Chondrocyte (in vitro differentiated cells): ENCODE measurements at places on chromosomes 3 and 15. TPM values are rescaled to one million over a fixed set of nuclear protein-coding genes. Genes with fewer than 3 reads are reported as not detected.

DNA sequence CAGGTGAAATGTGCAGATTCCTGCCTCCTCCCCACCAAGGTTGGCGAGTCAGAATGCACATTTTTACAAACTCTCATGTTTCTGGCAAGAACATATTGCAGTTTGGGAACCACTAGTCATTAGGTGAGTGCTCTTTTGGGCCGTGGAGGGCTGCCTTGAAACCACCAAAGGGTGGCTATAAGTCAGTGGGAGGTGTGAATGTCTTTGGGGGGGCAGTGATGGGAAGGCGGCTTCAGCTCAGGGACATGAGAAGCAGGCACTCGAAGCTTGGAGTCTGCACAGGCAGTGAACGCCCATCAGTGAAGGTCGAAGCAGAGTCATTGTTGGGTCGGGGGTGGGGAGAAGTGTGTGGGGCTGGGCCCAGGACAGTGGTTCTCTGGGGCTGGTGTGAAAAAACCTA lies 1.1 kb downstream of the NOX5 start:
- no peak for DNase-seq
- H3K4me1 ChIP-seq, result no peaks in the 10 kb centered on the region
- no peak overlapping the region for H3K27ac ChIP-seq
- H3K4me3 ChIP-seq, result no peak overlapping the region

GRCh38 chr3:194320744-194321243 lies 30.3 kb downstream of the CPN2 start:
- no peak overlapping the region for H3K27ac ChIP-seq
- peaks cover 14% of the 10 kb centered on the region for H3K4me1 ChIP-seq
- no peak overlapping the region for H3K4me3 ChIP-seq
- H3K27me3 ChIP-seq, result peaks cover 19% of the 10 kb centered on the region
- DNase-seq, result peak; percentile 72
- H3K36me3 ChIP-seq, result peaks cover 5% of the 10 kb centered on the region

DNA sequence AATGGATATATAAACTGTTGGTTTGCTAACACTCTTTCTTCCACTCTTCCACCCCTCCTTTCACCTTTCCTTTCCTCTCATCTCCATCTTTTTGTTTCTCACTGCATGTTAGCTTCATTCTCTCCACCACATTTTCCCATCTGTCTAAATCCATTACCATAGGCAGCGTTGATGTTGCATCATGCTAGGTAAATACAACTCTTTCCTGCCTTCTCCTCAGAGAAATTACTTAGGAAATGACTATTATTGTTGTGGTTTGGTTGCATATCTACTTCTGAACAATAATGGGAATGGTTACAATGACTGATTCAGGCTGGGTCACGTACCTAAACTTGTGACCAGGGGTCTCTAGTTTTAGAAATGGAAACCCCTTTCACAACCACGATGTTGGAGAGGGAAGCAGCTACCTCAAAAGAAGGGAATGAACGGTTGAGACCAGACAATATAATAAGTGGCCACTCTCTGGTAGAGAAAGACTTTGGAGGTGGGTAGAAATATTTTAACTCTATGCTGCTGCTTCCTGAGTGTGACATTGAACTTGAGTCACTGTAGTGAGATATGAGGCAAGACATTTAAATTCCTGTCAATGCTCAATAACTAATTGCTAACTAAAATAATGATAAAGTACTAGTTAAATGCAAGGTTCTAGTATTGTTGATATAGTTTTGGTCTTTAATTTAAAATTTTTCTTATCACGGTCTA lies 314.1 kb upstream of the TGFBR2 start:
- H3K4me1 ChIP-seq, result peaks cover 41% of the 10 kb centered on the region
- no peaks in the 10 kb centered on the region for H3K36me3 ChIP-seq
- H3K27me3 ChIP-seq, result no peaks in the 10 kb centered on the region
- peak overlapping the region; percentile 89 for H3K27ac ChIP-seq

- peaks cover 98% of the 10 kb centered on the region for H3K4me1 ChIP-seq
- peaks cover 56% of the 10 kb centered on the region for H3K36me3 ChIP-seq
- H3K27ac ChIP-seq, result peak overlapping the region; percentile 91
- H3K27me3 ChIP-seq, result no peaks in the 10 kb centered on the region
- DNase-seq, result no peak
These were observed 15.9 kb downstream of the LMCD1 start for GRCh38 chr3:8517487-8517886.

DNA sequence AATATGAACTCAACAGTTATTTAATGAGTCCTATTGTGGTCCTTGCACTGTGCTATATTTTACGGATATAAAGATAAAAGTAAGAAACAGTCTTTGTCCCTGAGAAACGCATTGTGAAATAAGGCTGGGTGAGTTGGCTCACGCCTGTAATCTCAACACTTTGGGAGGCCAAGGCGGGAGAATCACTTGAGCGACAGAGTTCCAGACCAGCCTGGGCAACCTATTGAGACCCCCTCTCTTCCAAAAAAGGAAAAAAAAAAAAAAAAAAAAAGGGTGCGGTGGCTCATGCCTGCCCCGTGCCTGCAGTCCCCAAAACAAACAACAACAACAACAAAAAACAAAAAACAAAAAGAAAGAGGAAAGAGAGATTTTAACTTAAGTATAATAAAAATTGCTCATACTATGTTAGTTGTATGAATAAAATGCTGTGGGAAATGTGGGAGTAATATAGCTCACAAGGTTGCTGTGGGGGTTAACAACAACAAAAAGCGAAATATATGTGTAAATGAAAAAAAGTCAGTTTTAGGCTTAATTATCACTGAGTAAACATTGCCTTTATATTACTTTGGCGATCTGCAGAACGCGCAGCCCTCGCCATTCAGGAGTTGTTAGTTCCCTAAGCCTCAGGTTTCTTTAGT lies 461 bp upstream of the FNDC3B start:
- peaks cover 5% of the 10 kb centered on the region for H3K36me3 ChIP-seq
- H3K4me1 ChIP-seq, result peaks cover 34% of the 10 kb centered on the region
- no peaks in the 10 kb centered on the region for H3K27me3 ChIP-seq
- DNase-seq, result no peak
- H3K27ac ChIP-seq, result peak overlapping the region; percentile 98

DNA sequence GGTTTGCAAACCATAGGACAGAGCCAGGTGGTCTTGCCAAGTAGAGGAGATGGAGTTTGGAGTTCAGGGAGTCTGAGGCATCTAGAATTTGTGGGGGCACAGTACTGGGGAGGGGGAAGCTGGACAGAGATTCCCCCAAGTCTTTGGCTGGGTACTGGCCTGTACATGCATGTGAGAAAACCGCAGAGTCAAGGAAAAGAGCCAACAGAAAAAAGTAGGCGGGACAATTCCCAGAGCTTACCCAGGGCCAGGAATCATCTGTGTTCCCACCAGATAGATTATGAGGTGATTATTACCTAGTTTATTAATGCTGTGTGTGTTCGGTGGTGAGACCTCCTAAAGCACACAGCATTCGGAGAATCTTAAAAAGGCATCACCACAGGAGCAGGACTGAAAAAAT lies 11.3 kb downstream of the LYSMD4 start:
- H3K4me3 ChIP-seq, result no peak overlapping the region
- no peak for DNase-seq

GRCh38 chr3:54215521-54215920 lies 93.2 kb downstream of the CACNA2D3 start:
- no peaks in the 10 kb centered on the region for H3K27me3 ChIP-seq
- H3K27ac ChIP-seq, result no peak overlapping the region
- no peak overlapping the region for H3K4me3 ChIP-seq
- no peaks in the 10 kb centered on the region for H3K36me3 ChIP-seq
- DNase-seq, result no peak

- no peaks in the 10 kb centered on the region for H3K27me3 ChIP-seq
- DNase-seq, result peak; percentile 95
- H3K4me3 ChIP-seq, result peak overlapping the region; percentile 92
- peaks cover 41% of the 10 kb centered on the region for H3K4me1 ChIP-seq
These were observed 1.6 kb upstream of the SIN3A start for GRCh38 chr15:75452865-75453702.

DNA sequence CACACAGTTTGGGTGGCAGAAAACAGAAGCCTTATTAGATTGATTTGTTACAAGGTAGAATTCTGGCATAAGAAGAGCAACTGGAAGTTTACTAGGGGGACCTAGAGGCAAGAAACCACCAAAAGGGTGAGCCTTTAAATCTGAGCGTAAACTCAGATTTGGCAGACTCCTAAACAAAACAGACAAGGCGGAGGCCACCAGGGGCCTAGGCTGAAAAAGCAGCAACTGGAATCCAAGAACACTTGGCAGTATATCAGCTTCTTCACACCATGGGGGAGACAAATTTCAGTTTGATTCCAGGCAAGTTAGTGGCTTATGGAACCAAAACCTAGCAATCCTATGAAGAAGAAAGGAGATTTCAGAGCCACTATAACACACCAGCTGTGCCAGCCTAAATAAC lies 220.0 kb downstream of the C3orf38 start:
- no peak for DNase-seq
- H3K4me3 ChIP-seq, result no peak overlapping the region
- peaks cover 2% of the 10 kb centered on the region for H3K27me3 ChIP-seq

GRCh38 chr3:108509263-108509662 lies 1.1 kb downstream of the MYH15 start:
- H3K27me3 ChIP-seq, result no peaks in the 10 kb centered on the region
- H3K4me3 ChIP-seq, result no peak overlapping the region
- no peak for DNase-seq
- no peaks in the 10 kb centered on the region for H3K4me1 ChIP-seq
- no peaks in the 10 kb centered on the region for H3K36me3 ChIP-seq
- no peak overlapping the region for H3K27ac ChIP-seq

- H3K27ac ChIP-seq, result peak overlapping the region; percentile 3
- no peaks in the 10 kb centered on the region for H3K27me3 ChIP-seq
- DNase-seq, result no peak
These were observed 80.2 kb downstream of the CHCHD6 start for GRCh38 chr3:126784254-126784653.

- no peaks in the 10 kb centered on the region for H3K36me3 ChIP-seq
- no peak overlapping the region for H3K4me3 ChIP-seq
- H3K27ac ChIP-seq, result no peak overlapping the region
- H3K27me3 ChIP-seq, result no peaks in the 10 kb centered on the region
- H3K4me1 ChIP-seq, result peaks cover 8% of the 10 kb centered on the region
These were observed 6.1 kb upstream of the CMTM6 start for GRCh38 chr3:32508711-32509110.

- H3K36me3 ChIP-seq, result peaks cover 37% of the 10 kb centered on the region
- peaks cover 20% of the 10 kb centered on the region for H3K4me1 ChIP-seq
- H3K27ac ChIP-seq, result no peak overlapping the region
- DNase-seq, result no peak
- no peak overlapping the region for H3K4me3 ChIP-seq
These were observed 44.6 kb downstream of the TFG start for GRCh38 chr3:100753846-100754245.

DNA sequence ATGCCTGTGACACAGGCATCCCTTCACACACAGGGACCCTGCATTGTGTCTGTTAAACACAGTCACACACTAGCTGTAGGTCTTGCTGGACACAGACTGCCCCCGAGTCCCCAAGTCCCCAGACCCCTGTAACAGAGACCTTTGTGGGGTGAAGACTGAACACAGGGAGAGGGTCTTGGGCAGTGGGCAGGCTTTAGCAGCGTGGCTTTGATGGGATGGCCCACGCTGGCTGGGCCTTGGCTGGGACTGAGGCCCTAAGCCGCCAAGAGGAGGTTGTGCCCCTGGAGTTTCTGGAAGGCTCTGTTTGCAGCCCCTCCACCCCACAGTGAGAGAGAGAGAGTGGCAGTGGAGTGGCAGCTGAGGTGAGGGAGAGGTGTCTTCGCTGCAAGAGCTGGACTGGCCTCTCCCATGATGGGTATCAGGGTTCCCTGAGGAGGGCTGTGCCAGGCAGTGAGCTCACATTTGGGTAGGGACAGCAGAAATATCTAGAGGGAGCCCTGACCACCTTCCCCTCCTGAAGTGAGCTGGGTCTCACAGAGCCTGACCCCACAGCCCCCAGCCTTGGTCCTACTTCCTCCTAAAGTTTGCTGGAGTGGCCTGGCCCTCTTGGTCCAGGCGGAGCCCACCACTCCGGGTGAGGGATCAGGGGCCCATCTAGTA lies 635 bp upstream of the VILL start:
- H3K36me3 ChIP-seq, result no peaks in the 10 kb centered on the region
- H3K27me3 ChIP-seq, result no peaks in the 10 kb centered on the region
- no peak overlapping the region for H3K4me3 ChIP-seq
- DNase-seq, result no peak

DNA sequence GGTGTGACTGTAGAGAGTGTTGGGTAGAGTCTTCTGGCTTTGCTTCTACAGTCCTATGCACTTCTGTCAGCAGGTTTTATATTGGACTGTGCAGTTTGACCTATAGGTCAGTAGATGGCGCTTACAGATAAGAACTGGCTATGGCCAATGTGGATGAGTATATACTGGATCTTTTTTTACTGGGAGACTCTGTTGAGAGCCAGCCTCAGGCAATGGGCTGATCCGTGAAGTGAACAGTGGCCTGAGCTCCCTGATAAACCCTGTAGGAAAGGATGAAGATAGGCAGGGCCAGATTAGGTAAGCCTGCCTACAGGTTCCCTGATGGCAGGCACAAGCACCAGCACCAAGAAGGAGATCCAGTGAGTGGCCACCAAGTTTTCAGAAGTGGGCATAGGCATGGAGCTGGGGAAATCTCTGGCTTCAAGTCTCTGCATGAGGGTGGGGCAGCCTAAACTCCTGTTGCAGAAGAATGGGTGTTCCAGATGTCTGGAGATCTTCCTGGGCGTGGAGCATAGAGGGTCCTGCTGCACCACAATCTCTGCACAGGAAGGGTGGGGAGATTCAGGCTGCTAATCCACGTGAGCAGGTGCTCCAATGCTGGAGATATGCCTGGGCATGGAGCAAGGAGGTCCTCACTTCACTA lies 326.0 kb upstream of the SGO1 start:
- H3K27me3 ChIP-seq, result peaks cover 4% of the 10 kb centered on the region
- no peak overlapping the region for H3K4me3 ChIP-seq
- H3K36me3 ChIP-seq, result peaks cover 2% of the 10 kb centered on the region
- peaks cover 2% of the 10 kb centered on the region for H3K4me1 ChIP-seq

DNA sequence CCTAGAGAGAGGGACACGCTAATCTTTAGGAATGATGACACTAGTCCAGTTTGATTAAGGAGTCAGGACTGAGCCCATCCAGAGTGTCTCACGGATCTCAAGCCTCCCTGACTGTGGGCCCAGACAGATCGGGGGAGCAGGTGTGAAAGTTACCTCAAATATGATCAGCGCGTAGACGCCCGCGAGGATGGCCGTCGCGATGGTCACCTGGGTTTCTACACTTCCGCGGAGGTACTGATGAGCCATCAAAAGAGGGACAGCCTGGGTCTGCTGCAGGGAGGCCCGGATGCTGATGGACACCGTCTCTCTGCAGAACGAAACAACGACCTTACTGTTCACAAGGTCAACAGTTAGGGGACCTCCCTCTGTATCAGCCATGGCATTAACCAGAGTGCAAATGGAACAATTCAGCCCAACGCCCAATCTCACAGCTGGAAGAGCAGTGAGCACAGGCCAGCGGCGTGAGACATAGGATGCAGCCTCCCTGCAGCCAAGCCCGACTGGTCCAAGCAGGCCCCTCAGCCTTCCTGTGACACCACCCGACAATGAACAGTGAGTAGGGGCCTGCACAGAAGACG lies 84.4 kb downstream of the OCA2 start:
- no peaks in the 10 kb centered on the region for H3K36me3 ChIP-seq
- no peaks in the 10 kb centered on the region for H3K27me3 ChIP-seq
- no peak overlapping the region for H3K27ac ChIP-seq
- no peak overlapping the region for H3K4me3 ChIP-seq
- no peak for DNase-seq
- no peaks in the 10 kb centered on the region for H3K4me1 ChIP-seq

Gene SCAPER
- total RNA-seq, result 16.3 to 19.3 TPM (median 17.3 TPM) in 3 replicates

Gene TWF2
- 58.9 to 65.9 TPM (median 65.2 TPM) in 3 replicates for total RNA-seq

Gene TEX55
- not detected in 3 replicates for total RNA-seq

Gene GNB4
- total RNA-seq, result 73.8 to 77.6 TPM (median 75.9 TPM) in 3 replicates

Gene RETNLB
- total RNA-seq, result not detected in 3 replicates

Gene CCDC33
- total RNA-seq, result not detected in 3 replicates

Gene GRM2
- total RNA-seq, result 0.10 TPM in 2 of 3 replicates, not detected in the other

Gene ZBED2
- total RNA-seq, result not detected in 3 replicates
